ENCODE measurements at places on chromosomes 12 and 14. TPM values are rescaled to one million over a fixed set of nuclear protein-coding genes. Genes with fewer than 3 reads are reported as not detected.
A peak's percentile ranks its signal among the peaks of the same experiment; 100 is the strongest.

- DNase-seq: no peak
Measured at GRCh38 chr12:12217018-12217359, 49.9 kb downstream of the LRP6 start.

DNA sequence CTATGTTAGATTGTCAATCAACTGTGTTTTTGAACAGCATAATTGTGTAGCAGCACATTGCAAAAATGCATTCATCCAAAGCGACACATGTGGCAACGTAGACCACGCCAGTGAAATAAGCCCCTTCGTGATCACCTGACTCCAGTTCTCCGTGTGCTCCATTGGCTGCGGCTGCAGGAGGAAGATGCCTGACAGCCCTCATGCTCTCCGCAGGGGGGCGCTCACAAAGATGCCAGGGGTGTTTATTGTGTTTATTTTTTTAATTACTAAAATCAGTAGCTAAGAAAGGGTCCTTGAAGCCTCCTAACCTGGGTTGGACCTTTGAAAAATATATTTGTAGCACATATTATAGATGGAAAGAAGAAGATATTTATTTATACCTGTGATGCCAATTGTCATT, 116.3 kb downstream of the SLC15A4 start:
- no peak for DNase-seq

- DNase-seq: no peak
Measured at GRCh38 chr14:71714225-71714624, 218.0 kb upstream of the RGS6 start.

DNA sequence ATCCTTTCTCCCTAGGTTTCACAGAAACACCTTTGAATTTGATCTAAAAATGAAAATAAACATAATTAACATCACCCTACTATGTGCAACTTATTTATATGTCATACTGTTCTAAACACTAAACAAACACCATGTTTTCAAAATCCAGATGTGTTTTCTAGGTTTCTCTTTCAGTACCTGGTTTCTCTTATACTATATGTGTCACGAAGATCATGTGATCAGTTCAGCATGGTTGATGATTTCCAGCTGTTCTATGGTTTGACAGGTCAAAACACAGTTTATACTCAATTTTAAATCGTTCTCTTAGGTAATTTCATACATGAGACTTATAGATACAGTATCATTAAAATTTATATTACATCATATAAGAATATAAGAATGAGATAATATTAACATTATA, 373.1 kb downstream of the SOX5 start:
- no peak for DNase-seq

DNA sequence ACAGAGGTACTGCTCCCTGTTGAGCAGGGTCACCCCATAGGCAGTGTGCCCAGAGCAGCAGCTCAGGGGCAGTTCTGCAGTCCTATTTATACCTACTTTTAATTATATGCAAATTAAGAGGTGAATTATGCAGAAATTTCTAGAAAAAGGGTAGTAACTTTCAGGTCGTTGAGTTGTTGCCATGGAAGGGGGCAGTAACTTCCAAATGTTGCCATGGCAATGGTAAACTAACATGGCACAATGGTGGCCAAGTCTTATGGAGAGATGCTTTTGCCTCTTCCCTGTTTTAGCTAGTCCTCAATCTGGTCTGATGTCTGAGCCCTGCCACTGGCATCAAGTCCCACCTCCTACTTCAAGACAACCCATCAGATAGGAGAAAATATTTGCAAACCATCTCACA, 30.4 kb upstream of the P2RX7 start:
- DNase-seq: peak; percentile 2

GRCh38 chr12:16261944-16262475, 15.5 kb downstream of the SLC15A5 start:
- no peak for DNase-seq

RNASE7 gene
- total RNA-seq: not detected
